ENCODE measurements at places on chromosomes 16 and 17.
A peak's percentile ranks its signal among the peaks of the same experiment; 100 is the strongest.

- DNase-seq = no peak
Measured at GRCh38 chr17:64037802-64038201, 17.4 kb upstream of the ICAM2 start.

DNA sequence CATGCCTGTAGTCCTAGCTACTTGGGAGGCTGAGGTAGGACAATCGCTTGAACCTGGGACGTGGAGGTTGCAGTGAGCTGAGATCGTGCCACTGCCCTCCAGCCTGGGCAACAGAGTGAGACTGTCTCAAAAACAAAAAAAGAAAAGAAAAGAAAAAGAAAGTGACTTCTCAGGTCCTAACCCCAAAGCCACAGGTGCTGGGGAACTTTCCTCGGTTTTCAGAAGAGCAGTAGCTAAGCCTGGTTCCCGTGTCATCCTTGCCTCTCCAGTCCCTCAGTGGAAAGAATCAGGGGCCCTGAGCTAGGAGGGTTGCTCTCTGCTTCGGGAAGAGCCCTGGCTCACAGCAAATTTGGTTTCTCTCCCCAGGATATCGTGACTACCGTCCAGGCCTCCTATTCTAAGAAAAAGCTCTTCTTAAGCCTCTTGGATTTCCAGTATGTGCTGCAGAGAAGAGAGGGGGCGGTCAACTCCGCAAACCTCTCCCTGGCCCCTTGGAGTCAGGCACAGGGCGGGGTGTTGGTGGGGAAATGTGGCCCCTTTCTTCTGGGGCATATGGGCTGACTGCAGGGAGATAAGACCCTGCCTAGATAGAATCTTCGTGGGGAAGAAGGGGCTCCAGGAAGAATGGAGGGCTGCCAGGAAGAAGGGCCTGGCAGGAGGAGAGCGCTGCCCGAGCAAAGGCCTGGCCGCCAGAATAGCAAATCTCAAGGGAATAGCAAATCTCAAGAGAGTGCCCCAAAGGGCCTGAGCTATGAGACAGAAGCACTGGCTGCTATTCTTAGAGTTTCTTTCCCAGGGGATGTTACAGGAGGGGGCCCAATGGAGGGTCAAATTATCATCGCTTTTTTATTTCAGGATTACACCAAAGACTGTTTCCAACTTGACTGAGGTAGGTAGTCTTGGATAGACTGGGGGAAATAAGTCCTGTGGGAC, 8.3 kb upstream of the NLRC5 start:
- no peak for DNase-seq

- peak; percentile 97 for DNase-seq
Measured at GRCh38 chr16:11423315-11424117, 78.3 kb downstream of the RMI2 start.

DNA sequence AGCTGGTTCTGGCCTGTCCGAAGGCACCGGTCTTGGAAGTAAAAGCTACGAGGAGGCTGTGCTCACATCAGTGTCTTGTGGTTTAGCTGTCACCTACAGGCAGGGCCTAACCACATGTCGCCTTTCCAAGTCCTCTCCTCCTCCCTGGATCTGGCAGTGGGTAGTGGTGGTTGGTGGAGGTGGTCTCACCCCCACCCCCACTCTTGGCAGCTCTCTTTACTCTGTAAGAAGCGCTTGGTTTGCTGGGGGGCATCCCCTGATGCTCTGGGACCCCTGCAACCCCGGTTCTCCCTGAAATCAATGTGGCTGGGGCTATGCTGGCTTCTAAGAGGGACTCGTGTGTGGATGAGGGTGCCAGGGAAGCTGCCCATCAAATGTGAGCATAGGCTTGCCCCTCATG, 68.3 kb downstream of the WIPI1 start:
- DNase-seq = no peak

DNA sequence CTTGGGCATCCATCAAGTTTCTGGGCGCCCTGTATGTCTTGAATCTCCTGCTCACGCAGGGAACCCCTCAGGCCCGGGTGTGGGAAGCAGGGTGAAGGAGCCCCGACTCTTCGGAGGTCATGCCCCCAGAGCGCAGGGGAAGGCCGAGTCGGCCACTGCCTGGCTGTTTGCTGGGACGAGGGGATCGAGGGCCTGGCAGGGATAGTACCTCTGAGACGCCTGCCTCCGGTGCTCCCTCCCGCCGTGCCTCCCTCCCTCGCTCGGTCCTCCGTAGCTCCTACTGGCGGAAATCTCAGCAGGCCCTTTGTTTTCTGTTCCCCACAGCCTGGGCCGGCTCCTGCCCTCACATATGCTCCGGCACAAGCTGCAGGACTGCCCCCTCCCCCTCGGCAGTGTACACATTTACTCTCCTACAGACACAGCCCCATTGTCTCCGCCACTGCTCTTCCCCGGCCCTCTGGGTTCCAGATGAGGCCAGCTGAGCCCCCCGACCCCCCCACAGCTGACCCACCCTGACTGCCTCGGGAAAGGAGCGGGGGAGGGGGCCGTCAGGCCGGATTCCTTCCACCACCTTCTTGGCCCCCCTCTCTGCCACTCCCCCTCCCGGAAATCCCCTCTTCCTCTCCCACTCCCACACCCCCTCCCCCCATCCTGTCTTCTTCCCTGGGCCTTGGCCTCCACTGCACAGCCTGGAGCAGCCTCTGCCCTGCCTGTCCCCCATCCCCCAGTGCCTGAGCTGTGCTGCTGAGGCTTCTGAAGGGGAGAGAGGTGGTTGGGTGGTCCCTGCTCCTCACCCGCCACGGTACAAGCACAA, 1.4 kb downstream of the TRAF4 start:
- DNase-seq = no peak

GRCh38 chr16:19940195-19940594, 55.5 kb upstream of the GPRC5B start:
- no peak for DNase-seq

GRCh38 chr17:2794111-2794803, 2.0 kb upstream of the RAP1GAP2 start:
- DNase-seq = peak; percentile 36

- no peak for DNase-seq
Measured at GRCh38 chr17:57125406-57125805, 40.4 kb downstream of the AKAP1 start.

DNA sequence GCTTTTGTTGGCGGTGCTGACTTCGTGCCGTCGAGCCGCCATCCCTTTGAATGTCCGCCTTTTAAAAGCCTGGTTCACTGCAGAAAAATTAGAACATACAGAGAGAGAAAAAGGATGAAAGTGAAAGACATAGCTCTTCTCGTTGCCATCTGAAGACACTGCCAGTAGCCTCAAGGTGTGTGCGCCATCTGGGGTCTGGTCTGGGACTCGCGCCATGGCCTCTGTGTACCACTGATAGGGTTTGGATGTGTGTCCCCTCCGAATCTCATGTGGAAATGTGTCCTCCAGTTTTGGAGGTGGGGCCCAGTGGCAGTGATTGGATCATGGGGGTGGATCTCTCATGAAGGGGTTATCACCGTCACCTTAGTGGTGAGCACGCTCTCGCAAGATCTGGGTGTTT, 15.5 kb downstream of the GSE1 start:
- DNase-seq = no peak

DNA sequence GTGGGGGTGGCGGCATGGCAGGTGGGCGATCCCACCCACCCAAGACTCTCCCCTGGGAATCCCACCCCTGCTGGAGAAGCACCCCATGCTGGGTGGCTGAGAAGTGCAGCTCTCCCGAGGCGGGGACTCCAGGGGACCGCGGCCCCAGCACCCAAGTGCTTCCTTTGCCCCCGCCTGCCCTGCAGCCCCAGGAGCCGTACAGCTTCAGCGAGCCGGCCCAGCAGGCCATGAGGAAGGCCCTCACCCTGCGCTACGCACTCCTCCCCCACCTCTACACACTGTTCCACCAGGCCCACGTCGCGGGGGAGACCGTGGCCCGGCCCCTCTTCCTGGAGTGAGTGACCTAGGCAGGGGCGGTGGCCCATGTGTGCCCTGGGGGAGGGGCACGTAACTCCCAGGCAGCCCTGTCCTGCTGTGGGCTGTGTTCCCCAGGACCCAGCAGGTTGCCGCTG, 11.7 kb downstream of the GAA start:
- DNase-seq = no peak

DNA sequence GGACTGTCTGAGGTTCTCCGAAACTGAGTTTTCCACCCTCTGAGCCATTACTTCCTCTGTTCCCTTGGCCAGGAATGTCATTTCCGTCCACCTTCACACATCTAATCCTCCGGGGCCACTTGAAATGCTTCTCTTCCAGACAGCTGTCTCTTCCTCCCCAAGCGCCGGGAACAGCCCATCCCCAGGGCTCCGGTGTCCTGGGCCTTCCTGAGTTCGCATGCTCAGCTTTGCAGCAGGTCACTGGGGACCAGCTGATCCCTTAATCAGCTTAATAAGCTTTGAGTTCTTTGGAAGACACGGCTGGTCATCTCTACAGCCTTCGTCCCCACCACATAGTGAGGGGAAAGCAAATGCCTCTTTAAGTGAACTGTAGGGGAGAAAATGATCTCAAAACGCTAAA, 123.4 kb downstream of the DYNLRB2 start:
- no peak for DNase-seq

GRCh38 chr16:72474501-72475123, 302.7 kb upstream of the PMFBP1 start:
- peak; percentile 46 for DNase-seq

DNA sequence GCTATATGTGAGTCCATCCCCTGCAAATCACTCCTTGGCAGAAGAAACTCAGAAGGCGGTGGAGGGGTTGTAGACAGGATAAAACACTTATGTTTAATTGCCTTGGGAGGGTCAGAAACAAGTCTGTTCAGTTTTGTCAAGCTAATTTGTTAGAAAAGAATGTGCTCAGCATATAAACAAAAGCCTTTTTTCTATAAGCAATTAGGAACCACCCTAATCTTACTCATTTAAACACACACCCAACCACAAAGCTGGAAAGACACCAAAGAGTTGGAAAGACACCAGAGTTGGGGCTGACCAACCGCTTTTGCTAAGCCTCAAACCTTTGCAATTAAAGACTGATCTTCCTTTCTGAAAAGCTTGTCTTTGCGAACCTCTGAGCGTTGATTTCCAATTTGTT, 439.2 kb upstream of the ERCC4 start:
- DNase-seq = no peak
